Esophagus squamous epithelium (tissue), 5 donors: ENCODE measurements at places on chromosomes 11 and 22.

DNA sequence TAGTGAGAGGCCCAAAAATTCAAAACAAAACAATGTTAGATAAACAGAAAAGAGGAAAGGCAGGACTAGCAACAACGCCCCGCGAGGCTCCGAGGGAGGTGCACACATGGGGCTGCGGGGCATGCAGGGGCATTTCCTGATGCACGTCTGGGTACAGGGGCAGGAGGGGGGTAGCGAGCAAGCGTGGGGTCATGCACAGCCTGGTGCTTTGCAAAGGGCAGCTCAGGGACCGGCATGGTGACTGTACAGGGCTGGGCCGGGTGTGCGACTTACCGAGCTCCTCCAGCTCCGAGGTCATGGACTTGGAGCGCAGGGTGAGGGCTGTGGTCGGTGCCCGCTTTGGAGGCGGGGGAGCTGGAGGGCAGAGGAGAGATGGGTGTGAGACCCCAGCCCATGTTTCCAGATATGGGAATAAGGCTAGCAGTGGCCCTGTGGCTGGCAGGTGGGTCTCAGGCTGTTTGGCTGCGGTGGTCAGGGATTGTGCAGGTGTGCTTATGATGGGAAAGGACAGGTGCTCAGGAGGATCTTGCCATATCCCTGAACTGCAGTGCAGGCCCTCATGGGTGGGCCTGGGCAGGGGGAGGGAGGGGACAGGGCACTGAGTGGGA, 103.7 kb downstream of the CTTN start:
- DNase-seq: no peak

DNA sequence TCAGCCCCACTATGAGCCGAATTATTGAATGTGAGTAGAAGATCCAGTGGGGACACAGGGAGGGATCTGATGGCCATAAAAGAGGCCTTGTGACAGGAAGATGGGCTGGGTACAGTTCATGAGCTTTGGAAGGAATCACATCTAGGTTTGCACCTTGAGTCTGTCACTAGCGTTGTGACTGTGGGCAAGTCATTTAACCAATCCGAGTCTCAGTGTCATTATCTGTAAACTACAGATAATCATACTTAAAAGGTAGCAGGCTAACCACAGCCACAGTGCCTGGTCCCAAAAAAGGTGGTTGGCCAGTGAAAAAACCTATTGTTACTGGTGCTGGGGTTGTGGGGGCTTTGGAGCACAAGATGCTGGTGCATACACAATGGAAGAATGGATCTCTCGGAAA, 3.8 kb downstream of the HEPN1 start:
- DNase-seq: no peak

DNA sequence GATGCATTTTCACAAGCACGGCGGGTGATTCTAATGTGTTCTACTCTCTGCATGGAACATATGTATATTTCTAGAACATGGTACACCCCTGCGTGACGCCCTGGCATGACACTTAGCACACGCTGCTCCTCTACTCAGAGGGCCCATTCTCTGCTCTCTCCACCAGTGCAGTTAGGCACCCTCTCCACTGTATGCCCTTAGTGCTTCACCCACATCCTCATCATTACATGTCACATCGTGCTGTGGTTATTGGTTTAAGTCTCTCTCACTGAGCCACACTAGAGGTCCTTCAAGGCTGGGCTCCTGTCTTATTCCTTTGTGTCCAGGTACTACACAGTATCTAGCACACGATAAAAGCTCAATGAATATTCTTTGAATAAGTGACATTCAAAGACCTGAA, 16.7 kb downstream of the TMPRSS13 start:
- DNase-seq: no peak

DNA sequence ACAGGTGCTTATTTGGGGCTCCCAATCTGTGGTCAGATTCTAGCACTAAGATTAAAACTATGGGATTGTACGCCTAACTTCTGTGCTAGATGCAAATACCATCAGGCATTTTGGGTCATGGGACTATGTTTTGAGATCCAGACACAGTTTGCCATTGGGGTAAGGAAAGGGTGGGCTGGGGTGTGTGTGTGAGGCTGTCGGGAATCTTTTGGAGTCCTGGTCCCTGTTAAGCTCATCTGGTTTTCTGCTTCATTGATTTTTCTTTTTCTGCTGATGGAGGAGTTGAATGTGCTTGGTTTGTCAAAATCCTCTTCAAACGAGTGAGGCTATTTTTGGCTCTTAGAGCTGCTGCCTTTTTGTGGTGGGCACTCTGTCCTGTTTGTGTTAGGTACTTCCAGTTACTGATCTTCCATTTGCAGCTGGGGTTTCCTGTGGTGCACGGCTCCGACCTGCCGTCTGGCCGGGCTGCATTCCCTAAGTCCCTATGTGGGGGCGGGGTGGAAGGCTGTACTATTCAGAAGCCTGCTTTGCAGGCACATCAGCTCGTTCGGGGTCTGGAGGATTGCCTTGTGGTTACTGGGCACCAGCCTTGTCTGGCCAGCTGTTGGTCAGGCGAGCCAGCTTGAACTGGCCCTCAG, 2.9 kb downstream of the BCR start:
- no peak for DNase-seq

DNA sequence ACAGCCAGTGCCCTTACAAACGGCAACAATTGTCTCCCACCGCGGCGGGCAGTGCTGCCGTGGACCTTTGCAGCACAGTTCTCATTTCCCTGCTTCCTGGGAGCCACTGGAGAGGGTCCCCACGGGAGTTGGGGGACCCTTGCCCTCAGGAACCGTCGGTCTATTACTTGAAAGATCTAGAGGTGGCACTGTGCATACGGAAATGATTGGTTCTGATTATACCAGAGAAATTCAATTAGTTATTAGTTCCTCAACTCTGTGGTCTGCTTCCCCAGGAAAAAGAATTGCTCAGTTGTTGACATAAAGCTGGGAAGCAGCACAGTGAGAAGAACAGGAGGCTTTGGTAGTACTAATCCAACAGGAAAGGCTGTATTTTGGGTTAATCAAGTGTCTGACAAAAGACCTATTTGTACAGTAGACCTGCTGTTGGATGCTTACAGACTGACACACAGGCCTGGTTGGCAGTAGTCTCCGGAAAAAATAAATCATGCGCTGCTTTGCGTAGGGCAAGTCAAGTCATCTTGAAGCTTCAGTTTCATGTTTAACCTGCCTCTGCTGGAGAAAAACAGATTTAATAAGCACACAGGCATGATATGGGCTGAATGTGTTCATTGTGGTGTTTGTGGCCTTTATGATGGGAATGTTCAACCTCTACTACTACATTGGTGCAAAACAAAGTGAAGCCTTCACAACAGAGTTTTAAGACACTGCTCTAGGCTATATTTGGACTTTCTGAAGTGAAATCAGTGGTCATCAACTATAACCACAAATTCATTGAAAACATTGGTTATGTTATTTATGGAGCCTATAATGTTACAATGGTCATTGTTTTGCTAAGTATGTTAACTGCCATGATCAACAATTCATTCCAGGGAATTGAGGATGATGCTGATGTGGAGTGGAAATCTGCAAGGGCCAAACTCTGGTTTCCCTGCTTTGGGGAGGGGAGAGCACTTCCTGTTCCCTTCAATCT, 54.6 kb upstream of the SC5D start:
- DNase-seq: no peak

DNA sequence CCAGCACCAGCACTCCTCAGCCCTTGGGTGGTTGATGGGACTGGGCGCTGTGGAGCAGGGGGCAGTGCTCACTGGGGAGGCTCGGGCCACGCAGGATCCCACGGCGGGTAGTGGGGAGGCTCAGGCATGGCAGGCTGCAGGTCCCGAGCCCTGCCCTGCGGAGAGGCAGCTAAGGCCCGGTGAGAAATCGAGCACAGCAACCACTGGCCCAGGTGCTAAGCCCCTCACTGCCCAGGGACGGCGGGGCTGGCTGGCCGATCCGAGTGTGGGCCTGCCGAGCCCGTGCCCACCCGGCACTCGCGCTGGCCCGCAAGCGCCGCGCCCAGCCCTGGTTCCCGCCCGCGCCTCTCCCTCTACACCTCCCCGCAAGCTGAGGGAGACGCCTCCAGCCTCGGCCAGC, 56.0 kb upstream of the ZNF195 start:
- DNase-seq: no peak

GRCh38 chr11:58503361-58503856, 4.5 kb downstream of the OR5B21 start:
- no peak for DNase-seq

GRCh38 chr11:16817351-16817750, 78.9 kb downstream of the C11orf58 start:
- no peak for DNase-seq

GRCh38 chr11:67337257-67337656, 16.1 kb downstream of the POLD4 start:
- DNase-seq: no peak

GRCh38 chr11:18416459-18416858, 4.3 kb downstream of the LDHC start:
- no peak for DNase-seq

DNA sequence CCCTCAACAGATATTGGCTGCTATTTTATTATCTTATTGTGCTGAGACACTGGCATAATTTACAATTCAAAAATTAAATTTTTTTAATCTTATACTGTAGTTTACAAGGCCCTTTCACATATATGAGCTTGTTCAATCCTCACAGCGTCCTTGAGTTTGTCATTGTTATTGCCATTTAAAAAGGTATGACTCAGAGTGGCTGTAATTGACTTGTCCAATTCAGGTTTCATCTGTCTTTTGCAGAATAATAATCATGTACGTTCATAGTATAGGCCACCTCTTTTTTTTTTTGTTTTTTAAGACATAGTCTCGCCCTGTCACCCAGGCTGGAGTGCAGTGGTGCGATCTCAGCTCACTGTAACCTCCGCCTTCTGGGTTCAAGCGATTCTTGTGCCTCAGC, 11.5 kb downstream of the PTPRJ start:
- no peak for DNase-seq

- DNase-seq: no peak
These were observed 590.2 kb upstream of the LRRC4C start for GRCh38 chr11:42049650-42050049.

DNA sequence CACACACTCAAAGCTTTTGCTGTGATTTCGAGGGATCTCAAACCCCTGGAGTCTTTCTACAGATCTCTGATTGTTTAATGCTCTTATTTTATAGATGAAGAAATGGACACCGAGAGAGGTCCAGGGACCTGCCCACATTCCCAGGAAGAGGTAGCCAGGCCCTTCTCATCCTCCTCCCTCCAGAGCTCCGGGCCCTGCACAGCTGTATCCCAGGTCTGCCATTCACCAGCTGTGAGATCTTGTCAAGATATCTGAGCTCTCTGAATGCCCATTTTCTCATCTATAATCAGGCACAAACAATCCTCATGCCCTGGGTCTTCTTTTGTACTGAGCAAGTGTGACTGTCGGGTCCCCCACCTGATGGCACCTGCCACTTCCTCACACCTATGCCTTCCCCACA, 98.2 kb upstream of the ALX4 start:
- DNase-seq: no peak

- DNase-seq: no peak
These were observed 73.8 kb downstream of the STIM1 start for GRCh38 chr11:3929232-3929631.

GRCh38 chr11:46724088-46724487, 5.1 kb downstream of the F2 start:
- no peak for DNase-seq

- no peak for DNase-seq
These were observed 72.7 kb upstream of the CLPB start for GRCh38 chr11:72507050-72507449.

DNA sequence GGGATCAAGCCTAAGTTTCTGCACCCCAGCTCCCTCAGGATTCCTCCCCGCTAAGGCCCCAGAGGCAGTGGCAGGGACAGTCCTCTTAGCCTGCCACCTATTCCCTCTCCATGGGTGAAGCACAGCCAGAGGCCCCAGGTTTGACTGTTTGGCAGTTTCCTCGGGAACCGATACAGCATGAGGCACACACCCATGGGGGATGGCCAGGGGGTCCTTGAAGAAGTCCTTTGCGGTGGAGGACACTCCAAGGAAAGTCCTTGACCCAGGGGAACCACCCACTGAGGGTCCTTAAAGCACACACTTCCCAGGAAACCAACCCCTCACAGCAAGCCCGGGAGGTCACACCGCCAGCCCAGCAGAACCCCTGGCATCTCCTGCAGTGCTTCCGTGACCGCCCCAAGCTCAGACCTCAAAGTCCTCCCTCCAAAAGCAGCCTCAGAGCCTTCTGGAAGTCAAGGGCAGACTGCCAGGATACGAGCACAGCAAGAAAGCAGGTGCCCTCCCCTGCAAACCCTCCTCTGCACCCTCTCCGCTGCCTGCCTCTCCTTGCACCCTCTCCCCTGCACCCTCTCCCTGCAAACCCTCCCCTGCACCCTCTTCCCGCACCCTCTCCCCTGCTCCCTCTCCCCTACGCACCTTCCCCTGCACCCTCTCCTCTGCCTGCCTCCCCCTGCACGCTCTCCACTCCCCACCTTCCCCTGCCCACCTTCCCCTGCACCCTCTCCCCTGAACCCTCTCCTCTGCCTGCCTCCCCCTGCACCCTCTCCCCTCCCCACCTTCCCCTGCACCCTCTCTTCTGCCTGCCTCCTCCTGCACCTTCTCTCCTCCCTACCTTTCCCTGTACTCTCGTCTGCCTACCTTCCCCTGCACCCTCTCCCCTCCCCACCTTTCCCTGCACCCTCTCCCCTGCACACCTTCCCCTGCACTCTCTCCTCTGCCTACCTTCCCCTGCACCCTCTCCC, 1.4 kb downstream of the SIGIRR start:
- no peak for DNase-seq
